Stimulated activated naive B cell treated with anti-CD40 and anti-IgM and Interleukin-4, amounts not matched to agents 10 μg/mL and 1 μg/mL and 100 μg/mL, for 72 hours (primary cell): ENCODE measurements at places on chromosomes 1 and 21.
A peak's percentile ranks its signal among the peaks of the same experiment; 100 is the strongest.

- DNase-seq = no peak
Observed at GRCh38 chr1:145955436-145955835, 2.4 kb downstream of the LIX1L start.

DNA sequence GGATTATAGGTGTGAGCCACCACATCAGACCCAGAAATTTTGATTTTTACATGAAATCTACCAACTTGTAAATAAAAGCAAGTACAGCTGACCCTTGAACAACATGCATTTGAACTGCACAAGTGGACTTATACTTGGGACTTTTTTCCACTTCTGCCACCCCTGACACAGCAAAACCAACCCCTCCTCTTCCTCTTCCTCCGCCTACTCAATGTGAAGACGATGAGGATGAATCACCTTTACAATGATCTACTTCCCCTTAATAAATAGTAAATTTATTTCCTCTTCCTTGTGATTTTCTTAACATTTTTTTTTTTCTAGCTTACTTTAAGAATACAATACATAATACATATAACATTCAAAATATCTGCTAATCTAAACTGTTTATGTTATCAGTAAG lies 17.5 kb upstream of the YRDC start:
- DNase-seq = no peak

GRCh38 chr1:175744833-175745232 lies 1.4 kb upstream of the TNR start:
- no peak for DNase-seq

GRCh38 chr1:150545486-150546032 lies 3.6 kb upstream of the ADAMTSL4 start:
- DNase-seq = no peak

- DNase-seq = no peak
Observed at GRCh38 chr1:209611771-209612570, 28.5 kb downstream of the CAMK1G start.

GRCh38 chr1:230107941-230108340 lies 40.9 kb downstream of the GALNT2 start:
- no peak for DNase-seq

DNA sequence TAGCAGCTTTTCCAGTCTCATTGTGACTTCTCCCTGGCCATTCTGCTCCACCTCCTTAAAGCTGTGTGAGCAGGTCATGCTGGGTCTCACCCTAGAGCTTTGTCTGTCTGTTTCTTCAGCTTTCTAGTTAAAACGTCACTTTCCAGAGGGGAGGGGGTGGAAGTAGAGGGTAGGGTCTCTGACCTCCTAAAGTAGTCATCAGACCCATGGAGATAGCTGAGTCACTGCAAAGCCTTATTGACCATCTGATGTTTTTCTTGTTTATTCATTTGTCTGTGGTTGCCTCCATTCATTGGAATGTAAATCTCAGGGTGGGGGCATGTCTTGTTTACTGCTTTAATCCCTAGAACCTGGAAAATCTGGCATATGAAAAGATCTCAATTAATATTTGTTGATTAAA lies 52.7 kb downstream of the ELF3 start:
- no peak for DNase-seq

- no peak for DNase-seq
Observed at GRCh38 chr1:183173828-183174227, 12.2 kb upstream of the LAMC2 start.

DNA sequence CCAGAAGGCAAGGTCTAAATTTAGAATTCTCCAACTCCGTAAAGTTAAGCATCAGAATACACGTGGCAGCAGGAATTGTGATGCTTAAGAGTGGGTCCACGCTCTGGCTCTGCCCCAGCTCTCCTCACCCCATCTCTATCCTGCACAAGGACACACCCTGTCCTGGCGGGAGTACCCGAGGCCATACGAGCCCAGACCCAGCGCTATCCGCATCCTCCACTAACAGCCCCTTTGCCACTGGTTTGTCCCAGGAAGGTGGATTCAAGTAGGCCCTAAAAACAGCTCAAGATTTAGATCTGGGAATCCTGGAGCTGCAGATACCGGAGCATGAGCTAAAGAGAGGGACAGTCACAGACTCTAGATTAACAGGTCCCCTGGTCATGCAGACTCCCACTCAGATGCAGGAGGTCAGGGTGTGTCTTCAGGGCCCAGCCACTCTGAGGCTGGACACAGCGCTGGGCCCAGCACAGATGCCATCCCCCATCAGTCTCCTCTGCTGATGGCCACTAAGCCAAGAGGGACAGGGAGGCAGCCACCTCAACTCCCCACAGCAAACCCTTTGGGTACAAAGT lies 393.3 kb downstream of the NPHP4 start:
- DNase-seq = no peak

GRCh38 chr21:38830671-38831525 lies 25.2 kb downstream of the ETS2 start:
- no peak for DNase-seq

- no peak for DNase-seq
Observed at GRCh38 chr1:54945393-54945936, 35.0 kb upstream of the TMEM61 start.

DNA sequence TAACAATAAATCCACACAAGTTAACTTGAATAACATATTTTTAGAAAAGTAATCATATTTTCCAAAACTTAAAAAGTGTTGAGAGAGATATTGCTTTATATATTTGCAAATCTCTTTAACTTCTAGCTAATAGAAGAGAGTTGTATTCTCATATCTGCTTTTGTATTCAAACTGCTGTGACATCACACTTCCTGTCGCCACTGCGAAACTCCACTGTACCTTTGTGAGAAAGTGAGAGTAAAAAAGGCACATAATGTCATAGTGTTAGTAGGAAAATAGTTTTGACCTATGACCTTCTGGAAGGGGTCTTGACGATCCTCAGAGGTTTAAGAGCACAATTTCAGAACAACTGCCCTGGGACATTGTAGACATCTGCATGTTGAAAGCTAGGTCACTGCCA lies 21.6 kb downstream of the AK5 start:
- DNase-seq = no peak

DNA sequence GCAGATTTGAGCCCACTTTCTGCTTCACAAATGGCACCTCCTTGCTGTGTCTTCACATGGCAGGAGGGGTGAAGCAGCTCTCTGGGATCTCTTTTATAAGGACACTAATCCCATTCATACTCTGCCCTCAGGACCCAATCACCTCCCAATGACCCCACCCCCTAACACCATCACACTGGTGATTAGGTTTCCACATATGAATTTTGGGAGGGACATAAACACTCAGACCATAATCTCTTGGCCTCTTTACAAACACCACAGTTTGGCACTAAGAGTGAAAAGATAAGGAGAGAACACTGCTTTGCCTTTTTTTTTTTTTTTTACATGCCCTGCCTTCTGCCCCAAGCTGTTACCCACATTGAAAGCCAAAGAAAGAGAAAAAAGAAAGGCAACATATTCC lies 166.2 kb upstream of the NFIA start:
- DNase-seq = no peak

DNA sequence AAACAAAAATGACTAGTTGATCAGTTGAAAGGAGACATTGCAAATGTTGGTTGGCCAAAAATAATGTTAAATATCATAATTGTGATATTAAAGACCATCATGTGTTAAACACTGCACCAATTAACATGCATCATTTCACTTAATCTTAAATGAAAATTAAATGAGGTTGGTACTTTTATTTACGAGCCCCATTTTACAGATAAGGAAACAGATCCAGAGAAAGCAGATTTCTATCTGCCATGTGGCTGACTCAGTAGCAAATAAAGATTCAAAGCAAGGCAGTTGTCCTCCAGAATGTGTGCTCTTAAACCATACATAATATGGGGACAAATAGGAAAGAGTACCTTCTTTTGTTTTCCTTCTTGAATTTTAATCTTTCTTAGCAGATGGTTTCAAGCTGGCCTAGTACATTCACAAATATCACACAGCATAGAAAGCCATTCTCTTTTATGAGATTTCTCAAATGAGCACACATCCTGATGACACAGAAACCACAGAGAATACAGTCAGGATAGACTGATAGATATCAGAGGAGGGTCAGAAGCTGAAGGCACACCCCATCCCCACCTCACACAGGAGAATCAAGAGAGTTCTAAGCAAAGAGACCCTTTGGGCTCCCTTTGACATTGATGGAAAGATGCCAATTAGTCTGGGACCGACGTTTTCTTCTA lies 647.9 kb upstream of the CAMK1G start:
- DNase-seq = no peak

DNA sequence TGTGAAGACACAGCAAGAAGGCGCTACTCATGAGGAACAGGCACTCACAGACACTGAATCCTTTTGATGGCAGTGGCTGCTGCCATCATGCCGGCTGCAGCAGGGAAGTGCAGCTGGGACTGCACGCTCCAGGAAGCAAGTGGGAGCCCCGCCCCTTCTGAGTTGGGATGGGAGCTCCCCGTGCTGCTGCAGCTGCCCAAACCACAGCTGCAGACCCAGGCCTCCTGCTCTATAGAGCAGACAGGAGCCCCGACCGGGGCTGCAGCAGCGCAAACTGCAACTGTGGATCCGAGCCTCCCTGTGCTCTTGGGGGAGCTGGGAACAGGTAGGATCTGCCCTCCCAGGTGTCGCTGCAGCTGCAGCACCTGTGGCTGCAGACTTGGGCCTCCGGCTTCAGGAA lies 65.2 kb upstream of the MARK1 start:
- DNase-seq = no peak

GRCh38 chr1:247210376-247211117 lies 38.7 kb upstream of the ZNF124 start:
- DNase-seq = peak; percentile 95

- DNase-seq = no peak
Observed at GRCh38 chr1:82844911-82845827, 1044.4 kb downstream of the ADGRL2 start.

DNA sequence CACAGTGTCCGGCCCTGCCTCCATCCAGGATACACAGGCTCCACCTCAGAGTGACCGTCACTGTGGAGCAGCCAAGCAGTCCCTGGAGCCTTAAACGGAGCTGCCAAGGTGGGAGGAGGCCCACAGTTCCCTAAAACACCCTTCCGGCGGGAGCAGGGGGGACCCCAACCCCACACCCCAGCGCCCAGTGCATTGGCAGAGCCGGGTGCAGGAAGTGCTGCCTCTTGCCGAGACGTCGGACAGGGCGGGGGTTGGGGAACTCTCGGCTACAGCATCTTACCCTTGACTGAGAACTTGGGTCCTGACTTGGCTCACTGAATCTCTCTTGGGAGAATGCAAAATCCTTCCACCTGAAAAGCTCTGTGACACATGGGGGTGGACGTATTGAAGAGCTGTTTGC lies 38.7 kb upstream of the TMEM51 start:
- no peak for DNase-seq

- no peak for DNase-seq
Observed at GRCh38 chr1:208183977-208184911, 59.9 kb downstream of the PLXNA2 start.

DNA sequence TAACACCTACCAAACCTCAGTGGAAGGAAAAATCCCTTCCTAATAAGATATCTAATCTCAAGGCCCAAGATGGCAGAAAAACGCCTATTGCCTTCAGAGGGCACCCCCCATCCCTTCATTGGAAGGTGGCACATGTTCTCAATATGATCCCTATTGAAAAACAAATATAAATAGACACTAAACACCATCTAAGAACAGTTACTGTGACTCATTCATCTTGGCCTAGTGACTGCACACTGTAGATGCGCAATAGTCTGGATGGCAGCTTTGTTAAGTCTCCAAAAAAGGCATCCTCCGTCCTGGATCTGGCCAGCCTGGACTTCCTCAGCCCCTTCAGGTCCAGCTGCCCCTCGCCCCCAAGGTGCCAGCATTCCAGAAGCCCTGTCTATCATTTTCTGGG lies 121.9 kb downstream of the CAPN8 start:
- no peak for DNase-seq

- no peak for DNase-seq
Observed at GRCh38 chr1:183450093-183450492, 22.2 kb upstream of the SMG7 start.

DNA sequence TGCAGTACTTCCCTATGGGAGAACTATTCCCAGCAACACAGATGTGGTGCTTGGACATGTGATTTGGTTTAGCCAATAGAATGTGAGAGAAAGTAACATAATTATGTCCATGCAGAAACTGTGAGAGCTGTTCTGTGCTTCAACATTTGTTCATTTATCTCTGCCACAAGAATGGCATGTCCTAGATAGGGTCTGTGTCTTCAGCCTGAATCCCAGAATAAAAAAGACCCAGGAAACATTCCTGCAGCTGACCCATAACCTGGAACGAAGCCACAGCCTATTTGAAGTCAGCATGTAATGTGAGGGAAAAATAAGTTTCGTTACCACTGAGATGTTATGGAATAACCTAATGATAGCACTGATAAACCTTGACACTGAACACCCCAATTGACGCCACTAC lies 552.0 kb upstream of the USP24 start:
- DNase-seq = no peak

- DNase-seq = no peak
Observed at GRCh38 chr1:36321119-36321951, 2.1 kb downstream of the EVA1B start.

GRCh38 chr1:11455967-11456570 lies 22.9 kb upstream of the DISP3 start:
- DNase-seq = no peak

- no peak for DNase-seq
Observed at GRCh38 chr1:212733109-212733508, 33.5 kb upstream of the BATF3 start.

DNA sequence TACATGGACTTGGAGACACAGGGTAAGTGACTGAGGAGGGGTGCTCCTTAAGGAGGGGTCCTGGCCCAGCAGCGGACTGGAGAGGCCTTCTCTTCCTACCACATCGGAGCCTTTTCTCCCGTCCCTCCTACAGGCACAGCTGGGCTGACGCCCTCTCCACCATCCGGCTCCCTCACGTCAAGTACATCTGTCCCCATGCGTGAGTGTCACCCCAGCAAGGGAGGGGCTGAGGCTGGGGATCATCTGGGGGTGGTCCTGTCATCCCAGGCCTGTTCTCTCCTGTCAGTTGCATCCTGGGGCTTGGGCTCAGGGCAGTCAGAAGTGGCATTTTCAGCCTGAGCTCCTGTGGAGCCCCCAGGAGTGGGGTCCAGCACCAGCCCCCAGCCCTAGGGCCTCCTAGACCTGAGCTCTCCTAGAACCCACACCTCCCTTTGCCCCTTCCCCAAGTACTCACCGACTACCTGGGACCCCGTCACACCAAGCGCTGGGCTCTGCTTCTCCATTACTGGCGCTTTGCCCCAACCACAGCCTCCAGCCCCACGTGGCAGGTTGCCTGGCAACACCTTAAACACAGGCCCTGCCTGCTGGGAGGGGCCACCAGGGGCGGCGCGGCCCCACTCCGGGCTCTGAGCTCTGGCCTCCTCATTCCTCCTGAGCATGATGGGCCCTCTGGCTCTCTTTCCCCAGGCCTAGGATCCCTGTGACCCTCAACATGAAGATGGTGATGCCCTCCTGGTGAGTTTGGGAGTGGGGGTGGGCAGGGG lies 2.3 kb downstream of the LYPLA2 start:
- no peak for DNase-seq
